ENCODE measurements at places on chromosomes 16 and 17.

DNA sequence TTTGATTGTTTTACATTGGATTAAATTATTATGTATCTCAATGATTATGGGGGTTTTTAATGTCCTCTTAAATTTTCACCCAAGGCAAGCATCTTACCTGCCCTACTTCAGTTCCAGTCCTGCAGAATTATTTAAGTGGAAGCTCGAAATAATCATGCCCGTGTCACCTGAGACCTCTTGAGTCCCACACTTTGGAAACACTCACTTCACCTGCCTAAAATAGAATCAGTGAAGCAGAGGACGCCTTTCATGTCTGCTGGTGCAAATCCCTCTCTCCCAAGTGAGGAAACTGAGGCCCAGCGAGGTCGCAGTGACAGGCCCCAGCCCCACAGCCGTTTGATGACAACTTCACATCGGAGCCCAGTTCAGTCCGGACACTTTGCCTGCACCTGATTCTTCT, 284.6 kb downstream of the C16orf95 start:
- no peak for DNase-seq

GRCh38 chr17:48909783-48910182, 1.6 kb downstream of the UBE2Z start:
- DNase-seq = no peak

DNA sequence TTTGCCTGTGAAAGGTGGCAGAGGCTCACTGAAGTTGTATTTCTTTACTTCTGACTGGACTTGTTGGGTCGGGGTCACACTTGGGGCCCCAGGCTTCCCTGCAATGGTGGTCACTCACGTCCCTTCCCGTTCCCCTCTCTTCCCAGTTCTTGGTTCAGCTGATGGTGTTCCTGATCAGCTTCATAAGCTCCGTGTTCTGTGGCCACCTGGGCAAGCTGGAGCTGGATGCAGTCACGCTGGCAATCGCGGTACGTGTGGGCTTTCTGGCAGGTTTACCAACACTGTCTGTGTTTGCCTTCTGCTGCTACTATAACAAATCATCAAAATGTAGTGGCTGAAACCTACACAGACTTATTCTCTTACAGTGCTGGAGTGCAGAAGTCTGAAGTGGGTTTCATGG, 8.6 kb downstream of the SLC47A1 start:
- DNase-seq = no peak

GRCh38 chr17:78664476-78665386, 87.5 kb upstream of the DNAH17 start:
- DNase-seq = no peak

GRCh38 chr17:73091770-73092522, 542 bp downstream of the SLC39A11 start:
- no peak for DNase-seq

- DNase-seq = no peak
Measured at GRCh38 chr17:77558846-77559626, 399.5 kb upstream of the TNRC6C start.

GRCh38 chr16:88116121-88116520, 164.9 kb downstream of the BANP start:
- DNase-seq = no peak

- DNase-seq = no peak
Measured at GRCh38 chr16:51053775-51054174, 97.3 kb downstream of the SALL1 start.

GRCh38 chr16:87982581-87983041, 31.4 kb downstream of the BANP start:
- no peak for DNase-seq

- DNase-seq = no peak
Measured at GRCh38 chr16:735982-736453, 4.8 kb downstream of the CIAO3 start.

DNA sequence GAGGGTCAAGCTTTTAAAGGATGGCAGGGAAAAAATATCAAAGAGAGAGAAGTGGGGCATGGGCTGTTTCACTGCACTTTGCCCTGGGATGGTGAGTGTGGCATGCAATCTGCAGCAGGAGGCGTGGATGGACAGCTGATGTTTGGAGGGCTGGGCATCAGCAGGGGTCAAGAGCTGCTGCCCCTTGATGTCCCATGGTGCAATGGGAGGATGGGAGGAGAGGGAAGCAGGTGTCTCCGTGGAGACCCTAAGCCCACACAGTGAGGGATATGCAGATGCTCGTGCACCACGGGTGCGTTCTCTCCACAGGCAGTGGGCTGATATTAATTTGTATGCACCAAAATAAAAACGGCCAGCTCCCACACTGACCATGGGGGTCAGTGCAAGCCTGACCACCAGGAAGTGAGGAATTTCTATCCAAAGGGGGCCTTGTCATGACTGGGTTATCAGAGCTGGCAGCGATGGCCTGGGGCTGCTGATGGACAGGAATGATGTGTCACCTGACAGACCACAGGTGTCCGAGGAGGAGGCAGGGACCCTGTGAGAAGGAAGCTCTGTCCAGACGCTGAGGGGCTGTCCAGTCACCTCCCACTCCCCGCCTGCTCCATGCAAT, 183.6 kb downstream of the IRF8 start:
- DNase-seq = no peak

DNA sequence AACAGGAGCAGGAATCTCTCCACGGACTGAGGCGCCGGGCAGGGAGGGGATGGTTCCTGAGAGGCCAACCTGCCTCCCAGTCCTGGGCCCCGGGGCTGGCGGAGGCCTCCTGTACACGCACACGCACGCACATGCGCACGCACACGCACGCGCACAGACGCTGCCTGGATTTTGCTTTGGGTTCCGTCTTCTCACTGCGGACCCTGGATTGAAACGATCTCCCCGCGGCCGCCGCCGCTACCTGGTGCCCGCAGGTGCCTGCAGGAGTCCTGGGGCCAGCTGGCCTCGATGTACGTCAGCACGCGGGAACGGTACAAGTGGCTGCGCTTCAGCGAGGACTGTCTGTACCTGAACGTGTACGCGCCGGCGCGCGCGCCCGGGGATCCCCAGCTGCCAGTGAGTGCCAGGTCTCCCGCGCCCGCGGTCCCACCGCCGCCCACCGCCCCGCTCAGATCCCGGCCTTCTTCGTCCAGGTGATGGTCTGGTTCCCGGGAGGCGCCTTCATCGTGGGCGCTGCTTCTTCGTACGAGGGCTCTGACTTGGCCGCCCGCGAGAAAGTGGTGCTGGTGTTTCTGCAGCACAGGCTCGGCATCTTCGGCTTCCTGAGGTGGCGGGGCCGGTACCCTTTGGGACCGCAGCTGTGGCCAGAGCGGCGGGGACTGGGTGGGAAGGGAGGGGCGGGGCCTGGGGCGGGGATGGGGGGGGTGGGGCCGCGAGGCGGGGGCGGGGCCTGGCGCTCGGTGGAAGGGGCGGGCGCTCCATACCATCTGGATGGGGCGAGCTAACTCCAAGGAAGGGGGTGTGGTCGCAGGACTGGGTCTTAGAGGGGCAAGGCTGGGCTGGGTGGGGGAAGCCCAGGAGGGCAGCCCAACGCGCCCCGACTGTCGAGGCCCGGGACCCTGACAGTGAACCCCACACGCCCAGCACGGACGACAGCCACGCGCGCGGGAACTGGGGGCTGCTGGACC, 12.3 kb downstream of the CES4A start:
- no peak for DNase-seq

- DNase-seq = no peak
Measured at GRCh38 chr17:51188271-51188833, 22.1 kb downstream of the NME2 start.

GRCh38 chr17:73539166-73539565, 105.1 kb downstream of the SDK2 start:
- DNase-seq = no peak

DNA sequence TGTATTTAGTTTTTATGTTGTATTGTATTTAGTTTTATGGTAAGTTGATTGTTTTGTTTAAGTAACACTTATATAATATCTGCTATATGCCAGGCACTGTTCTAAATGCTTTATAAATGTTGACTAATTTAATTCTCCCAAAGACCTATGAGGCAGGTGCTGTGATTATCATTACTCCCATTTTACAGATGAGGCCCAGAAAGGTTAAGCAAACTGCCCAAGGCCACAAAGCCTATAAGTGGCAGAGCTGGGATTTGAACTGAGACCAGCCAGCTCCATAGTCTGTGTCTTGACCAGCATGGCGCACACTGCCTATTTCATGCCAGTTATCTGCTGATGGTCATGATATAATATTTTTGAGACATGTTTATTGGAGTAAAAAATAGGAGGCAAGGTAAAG, 24.0 kb downstream of the IL21R start:
- no peak for DNase-seq

- no peak for DNase-seq
Measured at GRCh38 chr17:5770441-5771270, 186.3 kb upstream of the NLRP1 start.

- no peak for DNase-seq
Measured at GRCh38 chr17:72077326-72077960, 43.4 kb upstream of the SOX9 start.

DNA sequence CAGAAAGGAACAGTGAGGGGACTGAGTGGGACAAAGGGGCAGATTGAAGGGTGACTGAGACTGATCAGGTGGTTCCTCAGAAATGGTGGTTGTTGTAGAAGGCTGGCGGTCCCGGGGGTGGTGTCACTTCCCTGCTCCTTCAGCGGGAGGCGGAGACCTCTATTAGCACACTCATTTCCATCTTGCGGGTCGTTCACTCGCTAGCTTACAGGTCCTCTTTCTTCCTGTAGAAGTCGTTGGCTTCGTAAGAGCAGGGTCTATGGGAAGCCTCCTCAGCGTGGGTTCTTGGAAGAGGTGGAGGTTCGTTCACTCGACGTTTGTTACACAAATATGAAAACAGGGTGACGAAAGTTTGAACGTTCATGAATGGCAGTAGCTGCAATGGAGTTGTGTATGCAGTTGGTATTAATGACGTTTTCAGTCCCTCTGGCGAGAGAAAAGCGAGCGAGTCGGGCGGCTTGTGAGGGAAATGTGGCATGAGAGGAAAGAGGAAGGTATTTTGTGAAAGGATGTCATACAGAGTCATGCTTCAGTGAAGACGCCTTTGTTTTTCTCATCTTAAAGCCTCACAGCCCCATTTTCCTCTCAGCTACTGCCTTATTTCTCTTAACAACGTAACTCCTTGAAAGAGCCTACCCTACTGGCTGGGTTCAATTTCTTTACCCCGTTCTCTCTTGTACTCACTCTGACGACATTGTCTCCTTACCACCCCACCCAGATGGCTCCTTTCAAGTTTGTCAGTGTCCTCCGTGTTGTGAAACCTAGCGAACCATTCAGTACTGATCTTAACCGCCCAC, 667 bp downstream of the EFCAB13 start:
- no peak for DNase-seq
